Glomerular endothelial cell (primary cell): ENCODE measurements at places on chromosomes 3 and 15. TPM values are rescaled to one million over a fixed set of nuclear protein-coding genes. Genes with fewer than 3 reads are reported as not detected.

GRCh38 chr15:95298729-95299128 lies 1031.8 kb upstream of the NR2F2 start:
- no peak for DNase-seq

- DNase-seq: no peak
These were observed 29.0 kb upstream of the SLC2A2 start for GRCh38 chr3:171055336-171056178.

DNA sequence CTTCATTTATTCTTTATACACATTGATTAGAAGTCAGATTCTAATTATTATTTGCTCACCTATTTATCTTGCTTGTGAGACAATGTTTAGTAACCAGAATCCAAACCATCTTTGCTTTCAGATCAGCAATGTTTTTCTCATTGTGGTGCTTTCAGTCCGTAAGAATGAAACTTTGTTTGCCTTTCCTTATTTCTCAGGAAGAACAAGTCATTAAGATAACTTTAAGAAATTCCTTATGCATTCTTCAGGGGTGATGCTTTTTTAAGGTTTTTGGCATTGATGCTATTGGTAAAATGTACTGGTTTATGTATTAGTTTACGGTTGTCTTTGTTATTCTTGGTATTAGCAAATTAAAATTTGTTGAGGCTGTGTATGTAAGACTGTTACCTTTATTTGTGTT lies 120.8 kb upstream of the POU1F1 start:
- DNase-seq: peak; percentile 31

DNA sequence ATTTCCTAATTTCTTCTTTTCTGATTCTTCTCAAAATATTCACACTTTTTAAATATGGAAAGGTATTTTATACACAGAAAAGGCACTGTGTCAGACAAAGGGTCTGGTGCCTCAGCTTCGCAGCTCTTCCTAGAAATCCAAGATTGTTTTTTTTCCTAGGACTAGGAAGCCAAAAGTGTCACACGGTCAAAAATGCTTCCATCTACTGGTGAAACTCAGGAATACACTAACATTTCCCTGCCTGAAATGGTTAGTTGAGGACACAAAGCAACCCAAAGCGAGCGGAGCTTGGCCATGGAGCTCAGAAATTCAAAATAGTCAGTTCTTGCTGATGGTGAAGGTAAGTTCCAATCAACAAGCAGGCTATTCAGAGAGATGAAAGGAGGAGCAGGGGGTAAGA lies 426.5 kb upstream of the RASGRP1 start:
- peak; percentile 78 for DNase-seq

GRCh38 chr3:150270883-150271590 lies 137.1 kb upstream of the TSC22D2 start:
- DNase-seq: no peak

GRCh38 chr3:68817243-68817642 lies 115.1 kb downstream of the TAFA4 start:
- DNase-seq: no peak

DNA sequence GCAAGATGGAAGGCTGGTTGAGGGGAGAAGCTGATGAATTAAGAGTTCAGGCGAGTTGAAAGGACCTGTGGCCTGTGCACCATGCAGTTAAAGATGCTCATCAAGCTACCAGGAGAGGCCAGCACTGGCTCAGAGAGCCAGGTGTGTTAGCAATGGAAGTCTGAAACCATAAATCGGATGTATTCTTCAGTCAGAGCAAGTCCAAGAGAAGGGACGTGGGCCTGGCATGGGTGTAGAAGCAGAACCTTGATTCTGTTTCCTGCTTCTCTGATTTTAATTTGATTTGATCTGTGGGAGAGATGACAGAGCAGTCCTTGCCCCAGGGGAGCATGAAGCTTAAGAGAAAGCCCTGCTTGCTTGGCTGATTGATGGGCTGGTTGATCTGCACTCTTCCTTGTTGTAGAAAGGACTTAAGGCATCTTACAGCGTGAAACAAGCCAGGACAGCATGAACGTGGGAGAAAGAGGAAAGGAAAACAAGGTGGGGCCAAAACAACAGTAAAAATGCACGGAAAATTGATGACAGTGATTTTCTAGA lies 10.9 kb downstream of the TM6SF1 start:
- DNase-seq: no peak

DNA sequence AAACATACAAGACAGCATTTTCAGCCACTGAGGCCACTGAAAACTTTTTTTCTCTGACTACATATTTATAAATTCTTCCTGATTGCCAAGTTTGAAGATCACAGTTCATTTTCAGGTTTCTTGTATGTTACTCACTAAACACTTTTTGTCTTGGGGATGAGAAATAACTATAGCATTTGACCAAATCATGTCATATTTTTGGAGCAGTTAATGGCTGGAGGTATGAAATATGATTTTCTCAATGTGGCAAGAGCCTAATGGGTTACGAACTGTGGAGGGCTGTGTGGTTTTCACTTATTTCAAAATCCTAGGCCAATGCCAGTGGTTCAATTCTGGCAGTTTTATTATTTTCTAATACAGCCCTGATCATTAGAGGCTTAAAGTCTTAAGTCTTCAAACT lies 64.4 kb downstream of the USP13 start:
- no peak for DNase-seq

GRCh38 chr3:9193633-9194195 lies 55.7 kb downstream of the SRGAP3 start:
- no peak for DNase-seq

- DNase-seq: peak; percentile 9
These were observed 36.7 kb upstream of the NDUFB4 start for GRCh38 chr3:120559242-120560061.

DNA sequence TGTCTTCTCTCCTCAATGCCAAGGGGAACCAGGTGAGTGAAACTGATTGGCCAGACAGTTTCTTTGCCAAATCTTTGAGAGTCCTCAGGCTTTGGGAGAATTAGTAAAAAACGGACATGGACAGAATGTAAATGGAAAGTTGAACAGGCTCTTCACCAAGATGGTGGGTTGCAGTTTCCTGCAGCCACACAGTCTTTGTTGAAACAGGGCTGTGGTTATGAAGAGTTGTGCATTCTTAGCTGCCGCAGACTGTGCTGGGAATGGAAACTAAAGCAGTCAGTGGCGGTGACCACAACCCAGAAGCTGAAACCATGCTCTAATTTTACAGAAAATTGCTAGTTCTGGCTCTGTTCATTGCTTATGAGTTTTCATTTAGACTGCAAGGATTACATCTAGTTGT lies 42.1 kb upstream of the TASOR start:
- no peak for DNase-seq

DNA sequence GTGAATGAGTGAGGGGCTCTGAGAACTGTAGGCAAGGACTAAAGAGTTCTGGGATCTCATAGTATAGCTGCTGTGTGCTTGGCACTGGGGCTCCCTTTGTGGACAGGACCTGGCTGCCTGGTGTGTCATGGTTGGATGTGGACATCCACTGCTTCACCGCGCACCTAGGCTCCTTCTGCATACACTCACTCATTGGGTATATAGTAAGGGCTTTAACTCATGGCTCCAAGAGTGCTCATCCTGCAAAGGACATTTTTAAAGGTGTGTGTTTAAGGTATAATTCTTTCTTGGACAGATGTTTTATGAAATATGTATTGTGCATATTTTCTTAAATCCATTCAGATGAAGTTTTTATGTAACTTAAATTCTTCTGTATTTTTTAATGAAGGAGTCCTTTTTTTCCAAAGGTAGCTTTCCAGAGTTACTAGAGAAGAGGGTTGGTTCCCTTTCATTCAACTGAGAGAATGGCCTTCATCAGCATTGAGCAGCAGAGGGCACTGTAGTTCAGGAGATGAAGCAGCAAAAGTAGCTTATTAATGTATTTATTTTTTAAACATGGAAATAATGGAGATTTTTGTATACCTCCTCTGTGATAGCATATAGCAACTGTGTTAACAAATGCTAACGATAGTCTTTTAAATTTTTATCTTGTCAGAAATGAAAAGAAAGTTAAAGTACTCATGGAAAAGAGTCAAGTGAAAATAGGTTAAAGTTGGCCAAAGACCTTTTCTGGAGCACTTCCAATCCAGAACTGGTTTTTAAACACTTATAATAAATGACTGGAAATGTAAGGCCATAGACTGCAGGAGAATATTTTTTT lies 25.2 kb downstream of the OXNAD1 start:
- peak; percentile 42 for DNase-seq

- no peak for DNase-seq
These were observed 586 bp upstream of the LSMEM2 start for GRCh38 chr3:50278123-50278879.

CYP19A1 gene
- not detected in 2 replicates for total RNA-seq

LRRIQ4 gene
- not detected in 2 replicates for total RNA-seq

DNAH12 gene
- 0.12 and 0.92 TPM in 2 replicates for total RNA-seq

ISLR2 gene
- total RNA-seq: 0.12 TPM in 1 of 2 replicates, not detected in the other

TRH gene
- not detected in 2 replicates for total RNA-seq

TMEM266 gene
- not detected in 2 replicates for total RNA-seq

NIPA2 gene
- 72.9 and 81.5 TPM in 2 replicates for total RNA-seq
